Activated T-helper 2 cell treated with anti-CD3 and anti-CD28 coated beads, Interferon-gamma antibody, Interleukin-2, Interleukin-4, amounts not matched to agents 10 μg/mL and 5 μg/mL and 100 μg/mL, durations not matched to agents 14 hours and 24 hours and 36 hours (primary cell): ENCODE measurements at places on chromosomes 6 and 20.

DNA sequence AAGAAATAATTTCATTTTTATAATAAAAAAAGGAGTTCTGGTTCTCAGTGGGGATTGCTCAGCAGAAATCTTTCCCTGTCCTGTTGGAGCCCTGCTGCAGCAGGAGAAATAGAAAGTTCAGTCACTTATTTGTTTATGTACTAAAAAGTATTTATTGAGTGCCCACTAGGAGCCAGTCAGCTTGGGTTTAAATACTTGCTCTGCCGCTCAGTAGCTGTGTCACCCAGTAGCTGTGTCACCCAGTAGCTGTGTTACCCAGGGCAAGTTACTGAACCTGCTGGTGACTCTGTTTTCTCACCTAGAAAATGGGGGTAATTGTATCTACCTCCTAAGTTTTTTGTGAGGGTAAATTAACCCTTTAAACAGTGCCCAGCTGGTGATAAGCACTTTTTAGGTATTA, 32.9 kb downstream of the FOXF2 start:
- H3K27ac ChIP-seq: no peak overlapping the region
- H3K27me3 ChIP-seq: peaks cover 15% of the 10 kb centered on the region
- peaks cover 2% of the 10 kb centered on the region for H3K4me1 ChIP-seq
- no peaks in the 10 kb centered on the region for H3K36me3 ChIP-seq
- no peak for DNase-seq
- no peak overlapping the region for H3K4me3 ChIP-seq

- H3K4me3 ChIP-seq: no peak overlapping the region
- peaks cover 8% of the 10 kb centered on the region for H3K36me3 ChIP-seq
- no peaks in the 10 kb centered on the region for H3K27me3 ChIP-seq
- DNase-seq: no peak
- peaks cover 12% of the 10 kb centered on the region for H3K4me1 ChIP-seq
These were observed 1.5 kb upstream of the NINL start for GRCh38 chr20:25586877-25587276.

GRCh38 chr6:149851461-149852110, 12.6 kb downstream of the LRP11 start:
- H3K4me1 ChIP-seq: peaks cover 11% of the 10 kb centered on the region
- H3K27me3 ChIP-seq: peaks cover 22% of the 10 kb centered on the region
- no peak overlapping the region for H3K4me3 ChIP-seq
- no peak for DNase-seq
- no peaks in the 10 kb centered on the region for H3K36me3 ChIP-seq
- H3K27ac ChIP-seq: no peak overlapping the region

- peaks cover 3% of the 10 kb centered on the region for H3K27me3 ChIP-seq
- peaks cover 3% of the 10 kb centered on the region for H3K4me1 ChIP-seq
- H3K36me3 ChIP-seq: peaks cover 2% of the 10 kb centered on the region
- no peak for DNase-seq
These were observed 137.5 kb upstream of the JARID2 start for GRCh38 chr6:15108383-15108715.

- DNase-seq: no peak
- no peaks in the 10 kb centered on the region for H3K4me1 ChIP-seq
- H3K27me3 ChIP-seq: peaks cover 17% of the 10 kb centered on the region
- H3K27ac ChIP-seq: no peak overlapping the region
These were observed 75.5 kb downstream of the GPR6 start for GRCh38 chr6:110053395-110054240.

DNA sequence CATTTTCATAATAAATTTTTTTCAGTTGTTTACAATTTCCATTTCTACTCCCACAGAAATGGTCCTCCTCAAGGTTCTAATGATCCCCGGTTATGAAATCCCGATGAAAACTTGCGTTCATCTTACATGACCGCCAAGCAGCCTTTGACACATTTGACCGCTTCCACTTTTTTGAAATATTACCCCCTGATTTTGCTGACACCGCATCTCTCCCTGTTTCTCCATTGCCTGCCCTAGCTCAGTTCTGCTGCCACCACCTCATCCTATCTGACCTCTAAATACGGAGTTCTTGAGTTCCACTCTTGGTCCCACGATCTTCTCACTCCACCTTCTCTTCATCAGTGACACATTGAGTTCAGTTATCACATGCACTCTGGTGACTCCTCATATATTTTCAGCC, 74.1 kb downstream of the SLC35B3 start:
- no peaks in the 10 kb centered on the region for H3K27me3 ChIP-seq
- no peak overlapping the region for H3K4me3 ChIP-seq
- no peaks in the 10 kb centered on the region for H3K36me3 ChIP-seq
- H3K4me1 ChIP-seq: no peaks in the 10 kb centered on the region
- DNase-seq: no peak

- H3K4me3 ChIP-seq: no peak overlapping the region
- no peaks in the 10 kb centered on the region for H3K27me3 ChIP-seq
- peaks cover 24% of the 10 kb centered on the region for H3K4me1 ChIP-seq
- H3K36me3 ChIP-seq: peaks cover 40% of the 10 kb centered on the region
- H3K27ac ChIP-seq: no peak overlapping the region
- DNase-seq: no peak
These were observed 54.0 kb downstream of the PIGU start for GRCh38 chr20:34622821-34623451.

GRCh38 chr20:61161726-61162390, 90.2 kb upstream of the CDH4 start:
- H3K36me3 ChIP-seq: no peaks in the 10 kb centered on the region
- no peak overlapping the region for H3K27ac ChIP-seq
- no peaks in the 10 kb centered on the region for H3K4me1 ChIP-seq
- no peaks in the 10 kb centered on the region for H3K27me3 ChIP-seq
- H3K4me3 ChIP-seq: no peak overlapping the region
- DNase-seq: no peak

GRCh38 chr6:107786709-107787588, 37.2 kb downstream of the SCML4 start:
- peaks cover 45% of the 10 kb centered on the region for H3K4me1 ChIP-seq
- peak; percentile 41 for DNase-seq
- H3K4me3 ChIP-seq: peak overlapping the region; percentile 60
- H3K27me3 ChIP-seq: peaks cover 7% of the 10 kb centered on the region
- no peak overlapping the region for H3K27ac ChIP-seq

DNA sequence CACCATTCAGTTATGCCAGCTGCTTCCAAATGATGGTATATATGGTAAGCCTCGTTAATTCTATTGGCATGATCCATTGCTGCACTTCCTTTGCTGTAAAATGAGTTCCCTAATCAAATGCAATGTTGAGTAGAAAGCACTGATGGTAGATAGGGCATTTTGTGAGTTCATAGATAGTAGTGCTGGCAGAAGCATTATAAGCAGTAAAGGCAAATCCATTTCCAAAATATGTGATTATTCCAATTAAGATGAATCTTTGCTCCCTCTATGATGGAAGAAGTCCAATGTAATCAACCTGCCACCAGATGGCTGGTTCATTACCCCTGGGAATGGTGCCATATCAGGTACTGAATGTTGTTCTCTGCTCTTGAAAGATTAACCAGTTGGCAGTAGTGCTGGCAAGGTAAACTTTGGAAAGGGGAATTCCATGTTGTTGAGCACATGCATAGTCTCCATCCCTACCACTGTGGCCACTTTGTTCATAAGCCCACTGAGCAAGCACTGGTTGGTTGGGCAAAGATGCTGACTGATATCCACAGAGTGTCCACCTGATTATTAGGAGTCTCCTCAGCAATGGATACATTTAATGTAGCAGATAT, 5.6 kb upstream of the TBPL1 start:
- peaks cover 16% of the 10 kb centered on the region for H3K27me3 ChIP-seq
- H3K27ac ChIP-seq: no peak overlapping the region
- no peaks in the 10 kb centered on the region for H3K36me3 ChIP-seq
- H3K4me1 ChIP-seq: peaks cover 9% of the 10 kb centered on the region
- no peak overlapping the region for H3K4me3 ChIP-seq

GRCh38 chr6:169291646-169292337, 38.1 kb upstream of the THBS2 start:
- DNase-seq: no peak
- H3K4me1 ChIP-seq: no peaks in the 10 kb centered on the region
- no peaks in the 10 kb centered on the region for H3K27me3 ChIP-seq

- H3K27ac ChIP-seq: no peak overlapping the region
- H3K36me3 ChIP-seq: no peaks in the 10 kb centered on the region
- no peak for DNase-seq
- peaks cover 2% of the 10 kb centered on the region for H3K4me1 ChIP-seq
- H3K4me3 ChIP-seq: no peak overlapping the region
- peaks cover 47% of the 10 kb centered on the region for H3K27me3 ChIP-seq
These were observed 167.9 kb upstream of the MAN1A1 start for GRCh38 chr6:119517428-119517827.

- H3K36me3 ChIP-seq: peaks cover 9% of the 10 kb centered on the region
- peaks cover 13% of the 10 kb centered on the region for H3K27me3 ChIP-seq
These were observed 3.7 kb upstream of the DBNDD2 start for GRCh38 chr20:45404438-45404837.

GRCh38 chr20:61426352-61426751, 174.3 kb downstream of the CDH4 start:
- DNase-seq: no peak
- H3K27me3 ChIP-seq: no peaks in the 10 kb centered on the region
- no peak overlapping the region for H3K4me3 ChIP-seq
- H3K4me1 ChIP-seq: no peaks in the 10 kb centered on the region

GRCh38 chr6:149936743-149937142, 5.1 kb upstream of the ULBP2 start:
- H3K36me3 ChIP-seq: no peaks in the 10 kb centered on the region
- H3K4me3 ChIP-seq: no peak overlapping the region
- DNase-seq: no peak
- peaks cover 34% of the 10 kb centered on the region for H3K4me1 ChIP-seq
- no peak overlapping the region for H3K27ac ChIP-seq

DNA sequence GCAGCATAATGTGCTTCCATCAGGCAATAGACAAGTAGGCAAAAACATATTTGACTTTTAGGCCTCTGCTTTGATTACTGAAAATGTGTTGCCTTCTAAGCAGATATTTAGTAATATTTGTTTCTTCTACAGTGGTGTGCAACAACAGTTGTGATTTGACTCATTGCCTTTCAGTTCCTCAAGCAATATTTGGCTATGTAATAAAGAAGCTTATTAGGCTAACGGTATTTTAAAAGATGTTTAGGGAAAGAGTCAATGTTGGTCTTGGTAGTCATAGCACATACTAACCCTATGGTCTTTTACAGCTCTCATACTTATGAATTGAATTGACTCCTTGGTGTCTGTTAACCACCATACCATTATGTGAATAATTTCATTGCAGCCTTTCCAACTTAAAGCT, 124.1 kb downstream of the GRIK2 start:
- DNase-seq: no peak
- H3K4me1 ChIP-seq: no peaks in the 10 kb centered on the region
- no peaks in the 10 kb centered on the region for H3K27me3 ChIP-seq
- no peak overlapping the region for H3K4me3 ChIP-seq
- H3K27ac ChIP-seq: no peak overlapping the region
- H3K36me3 ChIP-seq: no peaks in the 10 kb centered on the region

DNA sequence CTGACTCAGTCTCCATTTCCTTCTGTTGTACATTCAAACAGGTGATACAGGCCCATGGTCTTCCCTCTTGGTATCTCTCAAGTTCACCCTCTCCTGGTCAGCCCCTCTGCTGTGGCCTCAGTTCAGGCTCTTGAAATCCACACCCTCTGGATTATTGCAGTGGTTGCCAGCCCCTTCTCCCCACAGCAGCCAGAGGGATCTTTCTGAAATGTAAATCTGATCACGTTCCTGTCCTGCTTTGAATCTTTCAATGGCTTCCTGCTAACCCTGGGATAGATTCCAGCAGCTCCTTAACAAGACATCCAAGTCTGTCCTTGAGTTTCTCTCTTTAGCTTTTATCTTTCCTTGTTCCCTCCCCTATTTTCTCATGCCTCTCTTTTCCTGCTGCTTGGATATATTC, 22.2 kb downstream of the CHMP4B start:
- peaks cover 38% of the 10 kb centered on the region for H3K4me1 ChIP-seq
- peaks cover 52% of the 10 kb centered on the region for H3K36me3 ChIP-seq
- H3K4me3 ChIP-seq: no peak overlapping the region
- DNase-seq: no peak
- no peak overlapping the region for H3K27ac ChIP-seq

DNA sequence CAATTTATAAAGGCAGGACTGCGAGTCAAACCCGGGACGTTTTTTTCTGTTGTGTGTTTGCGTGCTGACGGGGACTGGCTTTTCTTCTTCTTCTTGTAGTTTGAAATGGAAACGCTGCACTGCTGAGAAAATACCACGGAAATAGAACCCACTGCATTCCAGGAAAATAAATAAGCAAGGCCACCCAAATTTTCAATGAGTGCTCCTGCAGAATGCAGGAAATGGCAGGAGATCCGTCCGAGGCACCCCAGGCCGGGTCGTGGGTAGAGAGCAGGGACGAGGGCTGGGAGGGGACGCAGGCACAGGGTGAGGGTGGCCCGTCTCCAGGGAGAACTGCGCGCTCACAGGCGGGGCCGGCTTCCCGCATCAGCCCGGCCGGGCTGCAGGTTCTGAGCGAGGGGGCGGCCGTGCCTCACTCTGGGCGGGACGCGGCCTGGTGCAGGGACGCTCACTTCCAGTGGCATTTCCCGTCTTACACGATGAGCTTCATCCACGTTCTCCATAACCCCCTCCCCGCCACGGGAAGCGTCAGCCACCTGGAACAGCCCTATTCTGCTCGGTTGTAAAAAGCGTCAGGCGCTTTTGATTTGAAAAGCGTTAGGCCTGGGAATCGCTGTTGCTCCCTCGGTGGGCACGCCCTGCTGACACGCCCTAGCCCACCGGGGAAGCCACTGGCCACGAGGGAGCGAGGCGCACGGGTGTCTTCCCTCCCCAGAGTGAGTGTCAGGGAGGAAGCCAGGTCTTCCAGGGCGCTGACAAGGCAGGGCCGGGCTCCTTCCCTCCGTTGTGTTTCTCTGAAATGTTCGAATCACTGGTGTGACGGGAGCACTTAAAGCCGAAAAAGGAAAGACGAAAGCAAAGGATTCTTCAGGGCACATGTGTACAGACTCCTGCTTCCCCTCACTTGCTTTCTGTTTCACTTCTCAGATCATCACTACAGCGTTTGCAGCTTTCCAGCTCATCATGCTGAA, 17.9 kb upstream of the EXOC2 start:
- H3K4me1 ChIP-seq: peaks cover 44% of the 10 kb centered on the region

DNA sequence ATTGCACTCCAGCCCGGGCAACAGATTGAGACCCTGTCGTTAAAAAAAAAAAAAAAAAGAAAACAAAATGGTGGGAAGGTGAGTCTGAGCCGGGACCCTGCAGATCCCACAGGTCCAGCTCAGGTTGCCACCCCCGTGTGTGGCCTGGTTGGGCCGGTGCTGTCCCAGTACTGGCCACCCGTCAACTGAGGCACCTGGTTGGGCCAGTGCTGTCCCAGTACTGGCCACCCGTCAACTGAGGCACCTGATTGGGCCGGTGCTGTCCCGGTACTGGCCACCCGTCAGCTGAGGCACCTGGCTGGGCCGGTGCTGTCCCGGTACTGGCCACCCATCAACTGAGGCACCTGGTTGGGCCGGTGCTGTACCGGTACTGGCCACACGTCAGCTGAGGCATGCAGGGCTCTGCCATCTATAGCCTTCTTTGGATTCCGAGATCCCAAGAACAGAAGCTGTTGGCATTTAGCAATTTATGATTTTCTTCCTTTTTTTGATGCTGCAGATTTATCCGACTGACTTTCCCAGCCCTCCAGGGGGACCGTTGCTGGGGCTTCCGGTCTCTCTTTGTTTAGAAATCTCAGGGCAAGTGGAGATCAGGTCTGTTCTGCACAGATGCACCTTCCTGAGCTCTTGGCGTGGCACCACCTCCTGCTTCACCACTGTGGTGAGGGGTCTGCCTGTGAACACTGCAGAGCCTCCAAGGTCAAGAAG, 113.8 kb downstream of the SYCP2 start:
- H3K27ac ChIP-seq: no peak overlapping the region
- no peak overlapping the region for H3K4me3 ChIP-seq
- H3K4me1 ChIP-seq: no peaks in the 10 kb centered on the region
- no peaks in the 10 kb centered on the region for H3K27me3 ChIP-seq
- DNase-seq: no peak
- no peaks in the 10 kb centered on the region for H3K36me3 ChIP-seq

GRCh38 chr6:30741789-30742315, 635 bp downstream of the FLOT1 start:
- H3K4me1 ChIP-seq: peaks cover 53% of the 10 kb centered on the region
- H3K4me3 ChIP-seq: peak overlapping the region; percentile 99
- peak overlapping the region; percentile 88 for H3K27ac ChIP-seq
- DNase-seq: no peak
- no peaks in the 10 kb centered on the region for H3K27me3 ChIP-seq
